AG08396 (cell line): ENCODE measurements at places on chromosomes 13 and 19.
A peak's percentile ranks its signal among the peaks of the same experiment; 100 is the strongest.

DNA sequence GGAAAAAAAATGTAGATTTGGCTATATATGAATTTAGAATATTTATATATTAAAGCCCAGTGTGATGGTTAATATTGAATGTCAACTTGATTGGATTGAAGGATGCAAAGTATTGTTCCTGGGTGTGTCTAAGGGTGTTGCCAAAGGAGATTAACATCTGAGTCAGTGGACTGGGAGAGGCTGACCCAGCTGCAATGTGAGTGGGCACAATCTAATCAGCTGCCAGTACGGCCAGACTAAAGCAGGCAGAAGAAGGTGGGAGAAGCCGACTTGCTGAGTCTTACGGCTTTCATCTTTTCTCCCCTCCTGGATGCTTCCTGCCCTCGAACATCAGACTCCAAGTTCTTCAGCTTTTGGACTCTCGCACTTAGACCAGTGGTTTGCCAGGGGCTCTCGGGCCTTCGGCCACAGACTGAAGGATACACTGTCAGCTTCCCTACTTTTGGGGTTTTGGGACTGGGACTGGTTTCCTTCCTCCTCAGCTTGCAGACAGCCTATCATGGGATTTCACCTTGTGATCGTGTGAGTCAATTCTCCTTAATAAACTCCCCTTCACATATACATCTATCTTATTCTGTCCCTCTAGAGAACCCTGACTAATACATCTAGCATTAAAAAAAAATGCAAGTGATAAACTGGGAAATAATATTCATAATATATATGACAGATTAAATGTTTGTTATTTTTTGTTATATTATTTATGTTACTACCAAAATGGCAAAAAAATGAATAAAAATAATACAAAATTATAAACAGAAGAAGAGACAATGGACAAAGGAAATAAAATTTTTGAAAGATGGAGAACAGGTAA lies 122.4 kb downstream of the DLEU7 start:
- DNase-seq = no peak

- DNase-seq = peak; percentile 10
These were observed at the start of gene PALM3 for GRCh38 chr19:14061751-14062557. PALM3 (minus strand) TSS chr19:14062076; CDS start chr19:14061980, 96 bp downstream.

GRCh38 chr13:69872321-69873047 lies 235.1 kb upstream of the ATXN8OS start:
- DNase-seq = no peak

- DNase-seq = peak; percentile 95
These were observed 82.9 kb upstream of the C1QTNF9B start for GRCh38 chr13:23980160-23980551.

DNA sequence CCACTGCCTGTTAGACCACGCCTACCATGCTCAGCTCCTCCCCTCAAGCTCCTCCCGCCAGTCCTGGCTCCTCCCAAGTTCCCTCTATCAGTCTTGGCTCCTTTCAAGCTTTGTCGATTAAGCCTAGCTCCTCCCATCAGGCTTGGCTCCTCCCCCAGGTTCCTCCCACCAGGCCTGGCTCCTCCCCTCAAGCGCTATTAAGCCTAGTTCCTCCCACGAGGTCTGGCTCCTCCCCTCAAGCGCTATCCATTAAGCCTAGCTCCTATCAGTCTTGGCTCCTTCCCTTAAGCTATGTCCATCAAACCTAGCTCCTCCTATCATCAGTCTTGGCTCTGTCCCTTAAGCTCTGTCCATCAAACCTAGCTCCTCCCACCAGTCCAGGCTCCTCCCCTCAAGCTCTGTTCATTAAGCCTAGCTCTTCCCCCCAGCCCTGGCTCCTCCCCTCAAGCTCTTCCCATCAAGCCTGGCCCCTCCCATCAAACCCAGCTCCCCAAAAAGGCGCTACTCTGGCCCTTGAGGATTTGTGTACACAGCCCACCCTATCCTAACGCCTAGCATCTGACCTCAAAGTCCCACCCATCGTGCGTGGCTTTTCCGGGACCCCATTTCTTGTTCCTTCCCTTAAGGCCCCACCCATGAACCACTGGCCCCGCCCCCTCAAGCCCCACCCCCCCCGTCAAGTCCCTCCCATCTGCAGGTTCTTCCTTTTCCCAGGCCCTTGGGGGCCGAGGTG lies 10.0 kb downstream of the CAMSAP3 start:
- no peak for DNase-seq

DNA sequence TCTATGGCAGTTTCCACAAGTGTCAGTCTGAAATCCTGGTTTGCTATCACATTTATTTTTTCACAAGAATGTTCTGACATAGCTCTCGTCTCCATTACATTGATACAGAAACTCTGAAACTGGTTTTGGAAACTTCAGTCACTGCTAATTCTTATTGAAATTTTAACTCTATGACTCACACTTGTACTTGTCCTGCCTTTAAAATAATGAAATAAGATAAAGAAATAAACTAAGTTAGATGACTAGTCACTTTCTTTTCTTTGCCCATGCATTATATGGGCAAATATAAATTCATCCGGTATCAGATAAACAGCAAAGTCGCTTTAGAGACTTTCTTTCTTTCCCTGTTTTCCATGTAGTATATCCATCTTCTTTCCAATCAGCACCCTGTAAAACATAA lies 257.5 kb downstream of the PCDH9 start:
- DNase-seq = no peak

- no peak for DNase-seq
These were observed 18.2 kb downstream of the FFAR2 start for GRCh38 chr19:35466259-35466658.

- no peak for DNase-seq
These were observed 895.8 kb downstream of the SLITRK6 start for GRCh38 chr13:84903391-84903790.

- no peak for DNase-seq
These were observed 2.1 kb upstream of the PDCD2L start for GRCh38 chr19:34402074-34402600.

DNA sequence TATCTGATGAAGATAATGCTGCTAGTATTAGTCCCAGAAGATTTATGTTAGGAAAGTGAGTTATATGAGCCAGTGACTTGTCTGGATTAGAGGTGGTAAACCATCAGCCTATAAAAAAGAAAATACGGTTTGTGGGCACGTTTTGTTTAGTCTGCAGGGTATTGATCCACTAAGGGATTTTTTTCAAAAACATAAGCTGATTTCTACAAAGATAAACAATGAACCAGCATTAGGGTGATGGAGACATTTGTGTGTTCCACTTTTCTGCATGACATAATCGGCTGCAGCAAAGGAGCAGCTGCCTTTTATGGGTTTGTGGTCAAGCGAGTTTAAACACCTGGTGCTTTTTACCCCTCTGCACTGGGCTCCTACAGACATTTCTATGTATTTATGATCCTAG lies 836.4 kb upstream of the GPC6 start:
- DNase-seq = no peak

DNA sequence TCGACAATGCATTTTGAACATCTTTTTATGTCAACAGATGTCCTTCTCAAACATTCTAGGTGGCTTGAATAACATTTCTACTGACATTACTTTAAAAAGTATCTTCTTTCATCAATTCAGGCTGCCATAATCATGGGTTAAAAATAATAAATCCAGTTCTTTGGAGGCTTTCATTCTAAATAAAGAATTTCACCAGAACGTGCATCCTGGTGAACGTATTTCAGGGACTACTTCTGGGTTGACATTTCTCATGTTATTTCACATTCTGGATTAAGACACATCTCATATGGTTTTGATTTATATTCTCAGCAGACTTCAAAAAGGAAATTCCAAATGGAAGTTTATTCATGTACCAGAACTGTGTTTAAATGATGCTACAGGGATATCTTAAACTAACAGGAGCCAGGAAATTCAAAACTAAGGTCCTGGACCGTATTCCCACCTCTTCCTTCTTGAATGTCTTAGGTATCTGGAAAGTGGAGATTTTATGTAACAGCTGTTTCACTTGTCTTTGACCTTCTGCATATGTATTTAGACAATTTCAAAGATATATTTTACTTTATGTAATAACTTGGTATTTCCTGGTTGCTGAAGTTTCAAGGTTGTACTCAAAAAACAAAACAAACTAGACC lies 107.2 kb downstream of the STARD13 start:
- no peak for DNase-seq

- DNase-seq = peak; percentile 45
These were observed 997 bp upstream of the SAMD4B start for GRCh38 chr19:39341129-39341718.

DNA sequence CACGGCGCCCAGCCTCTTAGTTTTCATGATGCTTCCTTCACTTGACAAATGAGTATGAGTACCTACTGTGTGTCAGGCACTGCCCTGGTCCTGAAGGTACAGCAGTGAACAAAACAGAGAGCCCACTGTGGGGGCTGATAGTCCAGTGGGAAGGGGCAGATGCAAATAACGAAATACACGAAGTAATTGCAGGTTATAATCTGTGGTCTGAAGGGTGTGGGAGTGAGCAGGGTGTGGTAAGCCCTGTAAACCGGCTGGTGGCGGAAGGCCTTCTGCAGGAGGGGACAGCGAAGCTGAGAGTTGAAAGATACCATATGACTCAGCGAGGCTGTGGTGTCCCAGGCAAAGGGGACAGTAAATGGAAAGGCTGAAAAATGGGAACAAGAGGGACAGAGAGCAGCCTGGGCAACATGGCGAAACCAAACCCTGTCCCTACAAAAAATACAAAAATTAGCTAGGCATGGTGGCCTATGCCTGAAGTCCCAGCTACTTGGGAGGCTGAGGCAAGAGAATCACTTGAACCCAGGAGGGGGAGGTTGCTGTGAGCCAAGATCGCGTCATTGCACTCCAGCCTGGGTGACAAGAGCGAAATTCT lies 60.5 kb downstream of the MAP4K1 start:
- DNase-seq = no peak

DNA sequence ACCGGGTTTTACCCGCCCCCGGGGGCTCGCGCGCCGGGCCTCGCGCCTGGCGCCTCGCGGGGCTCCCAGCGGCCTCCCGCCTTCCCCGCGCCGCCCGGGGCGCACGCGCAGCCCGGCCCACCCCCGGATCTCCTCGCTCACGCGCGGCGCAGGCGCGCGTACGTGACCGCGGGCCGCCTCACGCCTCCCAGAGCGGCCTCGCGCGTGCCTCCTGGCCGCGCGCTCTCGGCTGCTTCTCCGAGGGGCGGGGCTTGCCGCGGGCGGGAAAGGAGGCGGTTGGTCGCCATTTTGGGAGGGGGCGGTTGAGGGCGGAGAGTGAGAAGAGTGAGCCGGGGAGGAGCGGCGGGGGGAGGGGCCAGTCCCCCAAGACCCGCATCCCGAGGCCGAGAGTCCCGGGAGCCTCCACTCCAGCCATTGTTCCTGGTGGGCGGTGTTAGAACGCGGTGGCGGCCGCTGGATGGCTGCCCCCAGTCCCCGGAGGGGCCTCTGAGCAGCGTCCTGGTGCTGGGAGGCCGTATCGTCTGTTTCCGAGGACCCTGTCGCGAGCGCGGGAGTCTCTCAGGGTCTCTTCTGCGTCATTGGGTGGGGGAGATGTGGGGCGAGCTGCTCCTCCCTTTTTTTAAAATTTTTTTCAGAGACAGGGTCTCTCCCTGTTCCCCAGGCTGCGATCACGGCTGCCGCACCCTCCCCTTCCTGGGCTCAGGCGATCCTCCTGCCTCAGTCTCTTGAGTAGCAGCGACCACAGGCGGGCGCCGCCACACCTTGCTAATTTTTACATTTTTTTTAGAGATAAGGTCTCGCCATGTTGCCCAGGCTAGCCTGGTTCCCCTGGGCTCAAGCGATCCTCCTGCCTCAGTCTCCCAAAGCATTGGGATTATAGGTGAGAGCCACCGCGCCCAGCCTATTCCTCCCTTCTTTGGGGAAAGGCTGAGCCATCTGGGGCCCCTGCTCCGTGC lies at the start of gene ZNF541:
TSS of gene ZNF541 (minus strand) at position 78 of the 956 bp plus-strand sequence. CDS start 17,292 bp downstream, outside the sequence.
- DNase-seq = no peak

DNA sequence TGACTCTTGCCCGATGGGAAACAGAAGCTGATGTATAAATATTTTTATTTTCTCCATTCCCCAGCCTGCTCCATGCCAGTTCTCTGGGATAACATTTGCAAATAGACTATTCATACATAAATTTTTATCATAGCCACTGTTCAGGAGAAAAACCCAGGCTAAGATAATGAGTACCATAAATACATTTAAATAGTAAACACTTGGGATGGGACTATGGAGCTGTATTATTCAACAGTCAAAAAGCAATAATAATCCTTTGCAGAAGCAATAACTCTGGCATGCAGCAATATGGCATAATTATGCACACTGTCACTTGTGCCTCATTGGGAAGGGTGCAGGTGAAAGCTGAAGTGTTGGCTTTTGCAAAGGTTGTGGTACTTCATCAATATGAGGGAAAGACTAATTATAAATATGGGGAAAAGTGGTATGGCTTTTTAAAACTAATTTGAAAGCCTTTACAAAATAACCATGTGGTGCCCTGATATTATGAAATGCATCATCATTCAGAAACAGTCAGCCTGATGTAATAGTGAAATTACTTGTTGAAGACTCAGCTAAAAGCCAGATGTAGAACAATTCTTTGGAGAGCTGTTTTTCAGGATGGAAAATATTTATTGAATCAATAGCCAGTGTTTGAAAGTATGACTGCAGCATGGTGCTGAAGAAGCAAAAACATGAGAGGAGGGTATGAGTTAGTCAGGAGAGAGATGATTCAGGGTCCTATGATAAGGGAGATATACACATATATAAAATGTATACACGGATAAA lies 2476.7 kb downstream of the PCDH9 start:
- no peak for DNase-seq

DNA sequence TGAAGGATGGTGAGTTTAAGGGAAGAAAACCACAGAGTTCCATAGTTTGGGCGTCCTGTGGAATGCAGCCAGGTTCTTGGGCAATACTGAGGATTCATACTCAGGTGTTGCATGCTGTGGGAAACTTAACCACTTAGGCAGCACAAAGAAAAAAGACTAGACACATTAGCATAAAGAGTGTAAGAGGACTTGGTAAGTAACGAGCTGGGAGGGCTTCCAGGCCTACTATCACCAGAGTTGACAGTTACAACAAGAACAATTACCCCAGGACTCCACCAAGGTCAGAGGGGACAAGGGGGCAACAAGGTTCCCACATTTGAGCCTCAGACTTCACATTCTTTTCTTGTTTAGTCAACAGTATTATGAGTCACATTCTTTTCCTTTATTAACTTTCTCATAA lies 33.2 kb downstream of the KCTD12 start:
- no peak for DNase-seq

DNA sequence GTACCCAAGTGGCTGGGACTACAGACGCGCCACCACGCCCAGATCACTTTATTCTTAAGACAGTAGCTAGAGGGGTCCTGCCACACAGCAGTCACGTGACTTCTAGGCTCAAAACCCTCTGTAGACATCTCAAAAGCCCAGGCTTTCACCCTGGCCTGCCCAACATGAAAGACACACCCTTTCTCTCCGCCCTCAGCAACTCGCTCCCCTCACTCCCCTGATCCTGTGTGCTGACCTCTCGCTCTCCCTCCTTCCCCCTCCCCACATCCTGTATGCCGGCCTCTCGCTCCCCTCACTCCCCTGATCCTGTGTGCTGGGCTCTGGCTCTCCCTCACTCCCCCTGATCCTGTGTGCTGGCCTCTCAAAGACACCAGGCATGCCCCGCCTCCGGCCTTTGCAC lies 77.4 kb downstream of the SLC15A1 start:
- DNase-seq = no peak
